CD4-positive, alpha-beta T cell (primary cell): ENCODE measurements at places on chromosomes 4 and X.

- no peak for DNase-seq
These were observed 199.8 kb upstream of the WDFY3 start for GRCh38 chr4:85166318-85166717.

DNA sequence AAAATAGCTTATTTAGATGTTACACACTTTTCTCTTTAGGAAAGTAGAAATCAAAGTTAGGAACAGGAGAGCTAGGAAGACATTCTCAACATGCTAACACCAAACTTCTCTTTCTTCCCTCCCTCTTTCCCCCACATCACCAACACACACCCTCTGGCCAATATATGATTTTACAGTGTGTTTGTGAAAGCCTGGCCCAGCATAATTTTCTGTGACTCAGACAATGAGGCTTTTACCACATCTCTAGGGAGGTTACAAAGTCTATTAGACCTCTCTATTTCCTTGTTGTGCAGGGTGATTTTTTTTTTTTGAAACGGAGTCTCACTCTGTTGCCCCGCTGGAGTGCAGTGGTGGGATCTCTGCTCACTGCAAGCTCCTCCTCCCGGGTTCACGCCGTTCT is 189.9 kb downstream of the AASDH start:
- DNase-seq = no peak

DNA sequence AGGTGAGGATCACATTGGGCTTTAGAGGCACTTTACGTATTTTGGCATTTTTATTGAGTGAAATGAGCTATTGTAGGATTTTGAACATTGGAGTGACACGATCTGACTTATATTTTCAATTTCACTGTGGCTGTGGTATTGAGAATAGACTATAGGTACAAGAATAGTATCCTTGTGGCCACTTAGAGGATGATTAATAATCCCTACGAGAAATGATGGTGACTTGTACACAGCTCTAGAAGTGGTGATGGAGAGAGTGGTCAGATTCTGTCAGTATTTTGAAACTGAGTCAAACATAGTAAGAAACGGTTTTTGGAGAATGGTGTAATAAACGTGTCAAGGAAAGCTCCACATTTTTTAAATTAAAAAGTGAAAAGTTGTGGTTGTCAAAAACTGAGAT is 494.7 kb downstream of the EPHA5 start:
- no peak for DNase-seq

- DNase-seq = no peak
These were observed 163.1 kb downstream of the PALLD start for GRCh38 chr4:168659741-168660465.

- DNase-seq = no peak
These were observed 50.9 kb downstream of the ENPP6 start for GRCh38 chr4:184166736-184167135.

- DNase-seq = no peak
These were observed 621.1 kb downstream of the BCOR start for GRCh38 chrX:39476604-39477021.

DNA sequence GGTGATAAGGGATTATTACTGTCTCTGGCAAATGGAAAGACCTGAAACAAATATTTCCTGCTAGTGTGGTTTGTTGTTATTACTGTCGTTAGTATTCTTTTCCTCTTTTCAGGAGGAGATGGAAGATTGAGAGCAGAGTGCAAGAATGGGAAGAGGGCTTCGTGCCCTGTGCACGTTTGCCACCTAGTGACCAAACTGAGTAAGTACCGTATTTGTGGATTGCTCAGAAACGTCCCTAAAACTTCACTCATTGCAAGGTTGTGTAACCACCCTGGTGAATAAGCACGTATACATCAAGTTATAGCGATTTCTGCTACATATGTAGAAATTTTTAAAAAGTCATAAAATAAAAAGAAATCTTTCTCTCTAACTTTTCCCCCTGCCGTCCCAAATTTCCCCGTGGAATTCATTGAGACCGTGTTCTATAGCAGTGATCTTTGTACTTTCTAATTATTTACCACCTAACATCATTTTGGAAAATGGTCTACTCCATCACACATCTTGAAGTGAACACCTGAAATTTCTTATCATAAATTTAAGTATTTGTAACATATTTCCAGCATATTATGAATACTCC is 24.3 kb downstream of the LINC00632 start:
- DNase-seq = peak; percentile 34
